Amniotic stem cell (primary cell): ENCODE measurements at places on chromosomes 1 and 21.
A peak's percentile ranks its signal among the peaks of the same experiment; 100 is the strongest.

DNA sequence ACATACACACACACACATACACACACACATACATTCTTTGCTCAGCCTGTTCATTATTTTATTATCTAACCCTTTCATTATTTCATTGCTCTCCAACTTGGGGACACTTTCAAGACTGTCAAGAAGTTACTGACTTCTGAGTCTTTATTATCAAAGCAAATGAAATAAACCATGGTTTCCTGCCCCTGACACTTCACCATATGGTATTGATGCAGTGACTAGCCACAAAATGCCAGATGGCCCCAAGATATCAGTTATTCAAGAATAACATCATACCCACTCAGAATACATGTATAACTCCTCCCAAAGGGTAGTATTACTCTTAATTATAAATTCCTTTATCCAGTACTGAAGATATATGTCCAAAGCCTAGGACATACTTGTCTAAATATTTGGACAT lies 197.3 kb downstream of the MRPL39 start:
- no peak for DNase-seq

DNA sequence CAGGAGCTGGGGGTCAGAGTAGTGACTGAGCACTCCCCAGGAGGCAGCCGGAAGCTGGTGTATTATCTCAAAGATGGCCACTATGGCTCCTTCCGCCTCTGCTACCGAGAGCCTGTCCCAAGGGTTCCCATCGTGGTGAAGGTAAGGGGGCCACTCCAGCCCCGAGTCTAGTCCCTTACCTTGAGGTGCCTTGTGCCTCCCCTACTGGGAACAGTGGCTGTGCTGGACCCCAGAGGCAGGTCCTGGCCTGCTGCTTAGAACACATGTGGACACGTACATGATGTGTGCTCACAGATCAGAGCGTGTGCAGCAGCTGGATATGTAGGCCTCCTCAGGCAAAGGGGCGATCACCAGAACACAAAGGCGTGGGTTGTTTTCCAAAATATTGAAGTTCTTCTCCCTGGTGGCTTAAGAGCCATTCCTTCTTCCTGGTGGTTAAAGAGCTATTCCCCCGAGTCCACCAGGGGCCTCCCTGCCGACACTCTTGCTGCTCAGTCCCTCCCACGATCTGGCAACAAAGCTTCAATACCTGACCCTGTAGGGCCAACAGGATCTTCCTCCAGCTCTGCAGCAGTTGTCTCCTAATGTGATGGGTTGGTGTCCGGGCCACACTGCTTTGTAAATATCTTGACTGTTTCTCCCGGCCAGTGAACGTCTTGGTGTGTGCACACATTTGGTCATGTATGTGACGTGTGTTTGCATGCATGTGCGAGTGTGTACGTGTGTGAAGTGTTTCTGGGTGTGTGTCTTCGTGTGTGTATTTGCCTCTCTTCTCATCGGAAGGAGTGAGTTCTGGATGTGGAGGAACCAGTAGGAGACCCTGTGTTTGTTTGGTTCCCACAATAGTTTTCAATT lies 68.4 kb upstream of the TINAGL1 start:
- no peak for DNase-seq

GRCh38 chr1:47951545-47952235 lies 45.5 kb downstream of the TRABD2B start:
- DNase-seq: no peak

DNA sequence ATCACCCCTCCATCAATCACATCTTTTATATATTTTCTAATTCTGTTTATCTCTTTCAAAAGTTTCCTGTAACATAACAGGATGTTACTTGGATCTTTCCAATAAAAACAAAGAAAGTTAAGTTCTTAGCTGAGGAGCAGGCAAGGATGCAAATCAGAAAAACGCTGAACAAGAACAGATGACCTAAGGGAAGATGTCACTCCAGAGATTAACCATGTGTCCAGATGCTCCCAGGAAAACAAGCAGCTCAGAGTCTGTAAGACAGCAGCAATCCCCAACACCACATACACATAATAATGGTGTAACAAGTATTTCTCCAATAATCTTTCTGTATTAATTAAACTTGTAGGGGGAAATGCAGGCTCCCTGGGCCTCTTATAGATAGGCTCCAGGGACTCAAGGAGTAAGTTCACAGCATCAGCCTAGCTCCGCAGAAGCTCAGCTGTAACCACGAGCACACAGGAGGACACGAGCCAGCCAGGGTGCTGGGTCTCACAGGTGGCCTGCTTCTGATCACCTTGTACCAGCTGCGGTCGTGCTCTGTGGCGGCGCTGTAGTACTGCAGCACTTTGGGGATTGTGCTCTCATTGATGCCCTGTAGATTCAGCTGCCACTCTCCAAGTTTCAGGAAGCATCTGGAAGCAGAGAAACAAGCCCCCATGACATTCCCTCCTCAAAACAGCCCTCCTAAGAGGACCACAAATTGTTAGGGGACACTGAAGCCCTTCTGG lies 33.1 kb upstream of the EXOSC10 start:
- no peak for DNase-seq

DNA sequence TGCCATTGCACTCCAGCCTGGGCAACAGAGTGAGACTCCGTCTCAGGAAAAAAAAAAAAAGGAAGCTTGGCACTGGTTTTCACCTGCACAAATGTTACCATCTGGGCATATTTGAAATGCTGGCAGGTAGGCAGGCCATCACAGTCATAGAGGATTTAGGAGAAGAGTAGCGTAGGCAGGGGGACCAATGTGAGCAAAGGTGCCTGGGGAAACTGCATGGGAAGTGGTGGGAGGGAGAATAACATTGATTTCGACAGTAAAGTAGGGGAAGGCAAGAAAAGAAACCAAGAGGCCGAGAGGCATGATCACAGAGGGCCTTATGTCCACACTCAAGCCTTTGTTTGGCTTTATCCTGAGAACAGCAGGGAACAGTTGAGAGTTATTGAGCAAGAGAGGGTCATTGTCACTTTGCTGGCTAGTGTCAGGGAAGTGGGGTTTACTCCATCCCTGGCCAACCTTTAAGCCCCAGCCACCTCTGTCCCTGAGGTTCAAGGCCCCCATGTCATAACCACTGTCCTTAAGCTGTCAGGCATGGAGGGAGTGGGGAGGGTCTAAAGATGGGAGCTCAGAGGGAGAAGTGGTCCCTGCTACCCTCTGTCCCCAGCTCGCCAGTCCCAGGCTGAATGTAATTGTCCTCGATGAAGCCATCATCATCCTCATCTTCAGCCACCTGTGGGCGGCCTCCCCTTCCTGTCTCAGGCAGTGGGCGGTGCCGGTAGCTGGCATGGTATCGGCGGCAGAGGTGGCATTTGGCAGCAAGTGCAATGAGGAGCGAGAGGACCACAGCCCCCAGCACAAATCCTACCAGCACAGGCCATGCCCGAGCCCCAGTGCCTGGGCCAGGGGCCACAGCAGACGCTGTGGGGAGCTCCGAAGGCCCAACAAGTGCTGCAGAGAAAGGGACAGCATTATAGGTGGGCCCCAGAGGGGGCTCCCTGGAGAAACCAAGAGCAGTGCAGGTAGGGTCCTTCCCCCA lies 2.9 kb downstream of the C1orf210 start:
- DNase-seq: no peak

DNA sequence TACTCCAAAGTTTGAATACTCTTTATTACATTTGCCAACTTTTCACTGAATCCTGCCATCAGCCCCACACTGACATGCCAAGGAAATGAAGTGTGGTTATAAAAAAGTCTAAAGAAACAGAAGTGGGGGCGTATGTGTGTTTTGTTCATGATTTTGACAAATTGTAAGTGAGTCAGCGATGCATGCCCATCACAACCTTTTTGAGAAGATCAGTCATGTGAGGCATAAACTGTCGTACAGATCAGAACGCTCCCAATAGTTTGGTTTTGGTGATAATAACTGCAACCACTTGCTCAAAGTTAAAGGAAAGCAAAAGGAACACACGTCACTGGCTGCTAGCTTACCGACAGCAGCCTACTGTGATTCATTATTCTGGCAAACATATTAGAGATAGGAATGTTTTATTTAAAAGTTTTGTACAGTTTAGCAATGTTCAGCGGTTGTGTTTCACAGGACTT lies 95.6 kb downstream of the RGS2 start:
- peak; percentile 16 for DNase-seq

DNA sequence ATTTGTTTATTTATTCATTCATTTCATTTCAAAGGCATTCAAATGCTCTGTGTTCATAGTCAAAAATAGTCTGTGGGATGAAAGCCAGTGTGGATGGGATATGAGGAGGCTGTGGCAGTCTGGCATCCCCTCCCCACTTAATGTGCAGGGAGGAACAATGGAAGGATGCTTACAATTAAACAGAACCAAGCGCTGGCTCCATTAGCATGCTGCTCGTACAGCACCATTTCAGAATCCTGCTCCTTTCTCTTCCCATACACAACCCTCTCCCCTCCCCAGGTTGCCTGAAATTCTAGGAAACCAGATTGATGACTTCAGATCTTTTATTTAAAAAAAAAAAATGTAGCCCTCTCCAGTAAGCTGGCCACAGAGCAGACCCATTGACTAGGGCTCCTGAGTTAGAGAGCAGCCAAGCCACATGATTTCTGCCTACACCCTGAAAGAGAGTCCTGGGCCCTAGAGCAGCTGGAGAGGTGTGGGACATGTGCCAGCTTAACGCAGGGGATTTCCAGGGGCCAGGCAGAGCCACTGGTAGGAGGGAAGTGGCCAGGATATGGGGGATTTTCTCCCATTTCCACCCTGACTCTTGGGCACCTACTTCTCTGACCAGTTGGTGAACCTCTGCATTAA lies 205.2 kb downstream of the ASTN1 start:
- no peak for DNase-seq
